ENCODE measurements at places on chromosomes 1 and 21.

DNA sequence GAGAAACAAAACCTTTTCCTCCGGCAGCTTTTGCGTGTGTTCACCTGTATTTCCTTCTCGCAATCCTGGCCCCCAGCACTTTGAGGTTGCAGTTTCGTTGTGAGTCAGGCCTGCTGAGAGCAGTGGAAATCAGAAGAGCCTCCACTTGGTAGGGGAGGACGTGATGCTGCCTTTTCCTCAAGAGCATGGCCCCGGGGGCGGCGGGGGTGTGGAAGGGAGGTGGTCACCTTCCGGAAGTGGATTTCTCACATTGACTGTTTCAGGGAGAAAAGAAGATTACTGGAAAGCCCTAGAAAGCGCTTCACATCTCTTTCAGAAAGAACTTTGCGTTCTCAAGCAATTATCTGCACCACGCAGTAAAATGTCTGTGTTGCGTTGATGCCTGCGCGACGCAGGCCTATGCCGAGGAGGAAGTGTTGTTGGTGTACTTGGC is 12.2 kb upstream of the IL10 start:
- peak; percentile 65 for DNase-seq

DNA sequence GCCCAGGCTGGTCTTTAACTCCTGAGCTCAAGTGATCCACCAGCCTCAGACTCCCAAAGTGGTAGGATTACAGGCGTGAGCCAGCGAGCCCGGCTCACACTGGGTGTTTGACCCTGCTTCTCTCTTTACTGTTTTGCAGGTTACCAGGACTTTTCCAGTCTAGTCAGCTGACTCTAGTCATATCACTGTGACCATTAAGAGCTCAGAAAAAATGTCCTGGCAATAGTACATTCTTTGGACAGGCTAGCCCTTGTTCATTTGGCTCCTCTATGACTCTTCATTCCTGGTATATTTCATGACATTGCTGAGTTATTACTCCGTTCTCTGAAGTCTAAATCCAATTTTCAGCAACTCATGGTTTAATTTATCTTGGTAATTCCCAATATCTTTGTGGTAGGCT is 8.0 kb upstream of the CA6 start:
- DNase-seq, result no peak

DNA sequence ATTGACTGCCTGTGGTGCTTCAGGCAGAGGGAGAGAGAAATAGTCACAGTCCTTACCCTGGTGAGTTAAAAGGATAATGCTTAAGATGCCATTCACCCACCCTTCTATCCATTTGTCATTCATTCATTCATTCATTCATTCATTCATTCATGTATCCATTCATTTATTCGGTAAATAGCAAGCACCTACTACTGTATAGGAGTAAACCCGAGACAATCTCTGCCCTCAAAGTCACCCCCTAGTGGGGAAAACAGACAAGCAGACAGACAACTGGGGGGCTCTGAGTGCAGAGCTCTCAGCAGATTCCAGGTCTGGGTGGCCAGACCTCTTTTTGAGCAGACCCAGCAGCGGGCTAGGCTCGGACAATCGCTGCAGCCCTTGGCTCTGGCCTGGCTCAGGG is 14.1 kb upstream of the ACTL8 start:
- DNase-seq, result no peak

DNA sequence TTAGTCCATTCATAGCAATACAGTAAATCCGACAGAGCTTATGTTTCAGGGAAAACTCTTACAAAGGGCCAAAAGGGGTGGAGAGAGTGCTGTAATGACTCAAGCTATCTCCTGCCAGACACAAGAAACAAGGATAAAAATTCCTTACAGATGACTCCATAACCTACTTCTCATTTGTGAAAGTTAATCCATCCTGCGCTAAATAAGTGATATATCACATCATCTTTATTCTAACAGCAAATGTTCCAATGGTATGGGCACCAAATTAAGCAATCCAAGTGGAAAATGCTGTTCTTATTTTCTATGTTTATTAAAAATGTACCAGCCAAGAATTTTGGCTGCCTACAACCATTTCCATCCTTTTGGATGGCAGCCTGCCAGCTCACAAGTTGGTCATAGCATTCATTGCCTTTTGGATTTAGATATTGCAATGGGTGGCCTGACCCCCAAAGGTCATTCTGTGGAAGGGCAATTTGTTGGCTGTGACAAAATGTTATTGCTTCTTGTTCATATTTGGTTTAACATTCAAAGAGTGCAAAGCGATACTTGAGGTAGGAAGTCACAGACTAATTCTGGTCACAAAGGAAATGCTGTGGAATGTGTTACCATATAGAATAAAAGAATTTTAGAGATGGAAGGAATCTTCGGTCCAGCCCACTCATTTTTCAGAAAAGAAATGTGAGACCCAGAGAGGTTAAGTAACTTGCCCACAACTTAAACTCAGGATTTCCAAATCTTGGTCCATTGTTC is 2.8 kb upstream of the ENAH start:
- DNase-seq, result no peak

GRCh38 chr1:225881959-225882693 is at the start of gene TMEM63A:
Gene TMEM63A (minus strand): TSS chr1:225882380. CDS start chr1:225877580, 4,800 bp downstream.
- DNase-seq, result peak; percentile 58

GRCh38 chr1:182968836-182969734 is 16.1 kb upstream of the SHCBP1L start:
- no peak for DNase-seq

- DNase-seq, result no peak
These were observed 529.8 kb downstream of the KIF26B start for GRCh38 chr1:245684571-245684970.

GRCh38 chr1:916173-917075 is 7.3 kb upstream of the SAMD11 start:
- DNase-seq, result no peak

DNA sequence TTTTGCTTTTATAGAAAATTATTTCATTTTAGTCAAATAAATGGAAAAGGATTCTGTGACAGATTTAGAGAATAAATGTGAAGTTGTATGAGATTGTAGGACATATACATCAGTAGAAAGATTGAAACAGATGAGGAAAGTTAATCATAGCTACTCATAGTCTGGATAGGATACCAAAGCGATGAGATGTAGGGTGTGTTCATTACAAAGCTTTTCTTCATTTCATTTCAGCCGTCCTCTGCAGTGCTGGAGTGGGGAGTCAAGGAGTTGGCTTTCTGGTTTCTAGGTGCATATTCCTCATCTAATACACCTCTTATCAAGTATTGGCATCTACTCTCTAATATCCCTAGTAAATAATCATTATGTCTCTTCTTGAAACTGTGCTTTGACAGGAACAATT is 149.5 kb upstream of the NEGR1 start:
- no peak for DNase-seq

DNA sequence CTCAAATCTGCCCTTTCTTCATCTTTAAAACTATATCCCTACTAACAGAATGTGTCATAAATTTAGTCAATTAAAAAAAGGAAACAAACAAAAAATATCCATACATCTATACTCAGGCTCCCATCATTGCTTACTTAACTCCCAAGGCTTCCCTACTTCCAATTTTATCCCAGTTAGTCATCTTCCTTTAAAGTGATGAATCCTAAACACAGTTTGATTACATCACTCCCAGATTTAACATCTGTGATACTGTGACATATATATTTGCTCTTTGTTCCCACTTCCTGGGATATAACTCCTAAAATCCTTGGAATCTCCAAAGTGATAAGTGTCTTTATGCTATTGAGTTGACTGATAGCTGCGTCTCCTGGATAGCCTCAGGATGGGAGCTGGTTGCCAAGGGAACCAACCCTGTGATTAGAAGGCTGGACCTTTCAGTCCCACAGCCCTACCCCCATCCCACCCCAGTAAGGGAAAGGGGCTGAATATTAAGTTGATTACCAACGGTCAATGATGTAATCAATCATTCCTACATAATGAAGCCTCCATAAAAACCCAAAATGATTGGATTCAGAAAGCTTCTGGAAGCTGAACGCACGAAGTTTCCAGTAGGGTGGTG is 21.6 kb downstream of the GLMN start:
- no peak for DNase-seq

GRCh38 chr1:115757326-115757725 is 11.2 kb downstream of the CASQ2 start:
- no peak for DNase-seq

- DNase-seq, result no peak
These were observed 107.5 kb upstream of the HOOK1 start for GRCh38 chr1:59707178-59707791.

DNA sequence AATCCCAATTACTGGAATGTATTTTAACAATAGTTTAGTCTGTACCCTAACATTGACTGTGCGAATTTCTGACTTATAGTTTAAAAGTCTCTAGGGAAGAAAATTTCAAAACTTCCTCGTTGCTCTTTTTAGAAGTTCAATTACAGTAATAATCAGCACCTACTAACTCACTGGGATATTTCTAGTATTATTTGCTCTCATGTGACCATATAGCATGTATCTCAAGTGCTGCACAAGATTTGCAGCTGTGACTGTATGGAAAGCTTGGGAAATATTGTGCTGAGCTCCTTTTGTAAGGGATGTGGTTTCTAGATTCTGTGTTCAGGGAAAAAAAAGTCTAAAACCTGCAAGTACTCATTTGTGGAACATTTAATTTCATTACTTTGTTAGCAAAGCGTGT is 153.1 kb downstream of the ST6GALNAC3 start:
- no peak for DNase-seq

DNA sequence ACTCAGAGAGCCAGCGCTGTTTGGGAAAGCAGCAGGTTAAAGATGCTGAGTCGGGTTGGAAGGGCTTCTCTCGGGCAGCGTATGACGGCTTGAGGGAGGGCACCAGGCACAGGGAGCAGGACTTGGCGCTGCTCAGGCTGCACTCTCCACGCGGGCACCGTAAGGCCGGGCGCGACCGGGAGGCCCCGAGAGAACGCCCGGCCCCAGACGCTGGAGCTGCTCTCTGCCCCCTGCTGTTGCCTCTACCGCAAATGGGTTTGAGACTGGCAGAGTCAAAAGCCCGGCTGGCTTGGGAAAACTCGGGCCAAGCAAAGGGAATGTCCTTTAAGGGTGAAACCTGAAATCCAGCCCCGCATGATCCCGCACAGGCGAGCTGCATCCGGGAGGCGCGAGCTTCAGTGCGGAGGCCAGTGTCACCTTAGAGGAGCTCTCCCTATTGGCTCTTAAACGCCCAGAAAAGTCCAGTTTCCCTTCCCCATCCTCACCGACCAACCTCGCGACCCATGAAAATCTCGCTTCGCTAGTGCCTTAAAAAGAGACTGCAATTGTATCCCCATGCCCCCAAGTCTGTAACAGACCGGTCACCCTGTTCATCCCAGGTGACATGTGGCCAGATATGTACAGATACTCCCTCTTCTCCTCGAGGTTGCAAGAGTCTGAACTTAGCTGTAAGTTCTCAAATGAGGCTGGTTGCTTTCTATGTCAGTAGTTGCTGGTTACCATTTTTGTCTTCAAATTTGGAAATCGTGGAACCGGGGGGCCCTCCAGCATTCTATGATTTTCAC is 1.1 kb downstream of the PRRX1 start:
- no peak for DNase-seq

DNA sequence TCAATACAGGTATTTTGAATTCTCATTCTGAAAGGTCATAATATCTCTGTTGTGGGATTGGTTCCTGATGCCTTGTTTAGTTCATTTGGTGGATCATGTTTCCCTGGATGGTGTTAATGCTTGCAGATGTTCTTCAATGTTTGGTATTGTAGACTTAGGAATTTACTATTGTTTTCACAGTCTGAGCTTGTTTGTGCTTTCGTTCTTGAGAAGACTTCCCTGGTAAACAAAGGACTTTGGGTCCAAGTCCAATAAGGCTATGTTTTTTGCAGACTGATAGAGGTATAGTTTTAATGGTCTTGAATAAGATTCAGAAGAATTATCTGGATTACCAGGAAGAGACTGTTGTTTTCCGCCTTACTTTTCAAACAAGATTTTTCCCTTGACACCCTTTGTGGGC is 1646.3 kb downstream of the AMY1C start:
- DNase-seq, result no peak

DNA sequence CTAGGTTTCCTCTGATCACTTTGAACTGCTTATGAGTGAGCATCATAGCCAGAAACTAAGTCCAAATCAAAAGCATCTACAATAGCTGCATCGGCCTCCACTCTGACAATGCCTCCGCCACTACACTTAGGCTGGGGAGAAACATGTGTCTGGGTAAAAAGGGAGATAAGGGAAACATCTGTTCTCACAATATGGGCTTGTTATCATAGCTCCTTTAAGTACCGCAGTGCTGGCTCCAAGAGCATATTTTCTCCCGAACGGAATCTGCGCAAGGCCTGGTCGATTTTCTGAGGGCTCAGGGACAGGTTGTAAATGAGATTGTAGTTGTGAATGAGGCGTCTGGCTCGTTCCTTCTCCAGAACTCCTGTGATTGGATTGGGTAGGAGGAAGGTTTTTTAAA is 63.9 kb upstream of the CYP2J2 start:
- no peak for DNase-seq

DNA sequence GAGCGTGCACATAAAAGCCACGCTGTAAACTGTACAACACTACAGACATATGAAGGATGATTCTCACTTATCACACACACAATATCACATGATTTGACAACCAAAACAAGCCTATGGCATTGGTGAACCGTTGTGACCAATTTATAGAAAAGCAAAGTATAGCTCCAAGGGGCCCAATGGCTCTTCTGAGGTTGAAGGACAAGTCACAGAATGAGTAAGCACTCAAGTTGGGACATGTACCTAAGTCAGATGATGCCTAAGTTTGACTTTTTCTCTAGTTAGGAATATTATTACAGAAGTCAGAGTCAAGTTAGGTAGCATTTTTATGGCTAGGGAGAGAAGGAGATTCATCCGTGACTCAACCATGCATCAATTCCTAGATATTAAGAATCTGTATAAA is 45.7 kb downstream of the PLPP3 start:
- no peak for DNase-seq

DNA sequence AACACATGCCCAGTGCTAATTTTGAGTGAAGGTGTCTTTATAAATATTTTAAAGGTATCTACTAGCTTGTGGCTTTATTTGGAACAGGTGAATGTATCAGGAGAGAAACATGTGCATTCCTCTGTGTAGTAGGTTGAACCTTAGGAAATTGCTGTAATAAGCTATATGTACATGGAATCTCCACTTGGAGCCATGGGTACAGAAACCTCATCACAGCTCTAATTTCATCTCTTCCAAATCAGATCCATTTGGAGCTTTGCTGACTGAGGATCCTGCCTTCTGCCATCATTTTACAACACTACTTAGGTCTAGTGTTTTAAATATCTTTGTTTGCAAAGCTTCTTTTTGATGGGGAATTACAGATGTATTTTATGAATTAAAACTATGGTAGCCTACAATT is 2.1 kb downstream of the KCNK2 start:
- DNase-seq, result no peak

DNA sequence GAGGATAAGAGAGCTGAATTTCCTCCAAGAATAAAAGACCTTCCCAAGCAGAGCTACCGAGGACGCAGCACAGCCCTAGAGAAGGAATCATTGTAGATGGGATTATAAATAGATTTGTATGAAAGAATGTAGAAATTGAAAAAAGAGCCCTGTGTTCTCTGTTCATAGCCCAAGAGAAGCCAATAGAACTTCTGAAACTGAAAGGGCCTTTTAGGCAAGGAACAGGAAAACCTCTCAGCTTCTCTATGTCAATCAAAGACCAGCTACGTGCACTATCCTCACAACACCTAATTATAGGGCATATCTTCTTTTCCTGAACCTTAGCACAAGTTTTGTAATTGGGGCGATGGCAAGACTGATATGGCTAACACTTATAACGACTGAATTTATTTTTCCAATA is 192.4 kb upstream of the RNPC3 start:
- DNase-seq, result no peak

All from activated CD4-positive, CD25-positive, alpha-beta regulatory T cell (primary cell).